ENCODE measurements at places on chromosomes 5 and 9. TPM values are rescaled to one million over a fixed set of nuclear protein-coding genes. Genes with fewer than 3 reads are reported as not detected.

Gene MAMDC2
- 0.60 TPM for total RNA-seq

Gene LEAP2
- 2.0 TPM for total RNA-seq

Gene LCN6
- not detected for total RNA-seq

- peak; percentile 3 for DNase-seq
Observed at GRCh38 chr9:126703002-126703865, 89.5 kb downstream of the LMX1B start.

Gene FAM81B
- not detected for total RNA-seq

DNA sequence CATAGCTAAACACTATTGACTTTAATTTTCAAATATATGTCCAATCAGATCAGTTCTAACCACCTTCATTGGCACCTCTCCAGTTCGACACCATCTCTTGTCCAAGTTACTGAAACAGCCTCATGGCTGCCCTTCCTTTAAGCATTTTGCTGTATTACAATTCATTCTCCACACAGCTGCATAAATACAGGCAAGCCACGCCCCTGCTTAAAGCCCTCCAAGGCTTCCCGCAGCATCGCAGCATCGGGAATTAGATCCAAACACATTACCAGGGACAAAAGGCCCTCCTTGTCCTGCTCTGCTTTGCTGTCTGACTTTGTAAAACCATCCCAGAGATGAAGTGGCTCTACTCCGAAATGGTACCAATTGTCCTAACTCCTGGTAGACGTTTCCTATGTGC lies 75.1 kb upstream of the RAI14 start:
- DNase-seq, result no peak

Gene KIF4B
- not detected for total RNA-seq

DNA sequence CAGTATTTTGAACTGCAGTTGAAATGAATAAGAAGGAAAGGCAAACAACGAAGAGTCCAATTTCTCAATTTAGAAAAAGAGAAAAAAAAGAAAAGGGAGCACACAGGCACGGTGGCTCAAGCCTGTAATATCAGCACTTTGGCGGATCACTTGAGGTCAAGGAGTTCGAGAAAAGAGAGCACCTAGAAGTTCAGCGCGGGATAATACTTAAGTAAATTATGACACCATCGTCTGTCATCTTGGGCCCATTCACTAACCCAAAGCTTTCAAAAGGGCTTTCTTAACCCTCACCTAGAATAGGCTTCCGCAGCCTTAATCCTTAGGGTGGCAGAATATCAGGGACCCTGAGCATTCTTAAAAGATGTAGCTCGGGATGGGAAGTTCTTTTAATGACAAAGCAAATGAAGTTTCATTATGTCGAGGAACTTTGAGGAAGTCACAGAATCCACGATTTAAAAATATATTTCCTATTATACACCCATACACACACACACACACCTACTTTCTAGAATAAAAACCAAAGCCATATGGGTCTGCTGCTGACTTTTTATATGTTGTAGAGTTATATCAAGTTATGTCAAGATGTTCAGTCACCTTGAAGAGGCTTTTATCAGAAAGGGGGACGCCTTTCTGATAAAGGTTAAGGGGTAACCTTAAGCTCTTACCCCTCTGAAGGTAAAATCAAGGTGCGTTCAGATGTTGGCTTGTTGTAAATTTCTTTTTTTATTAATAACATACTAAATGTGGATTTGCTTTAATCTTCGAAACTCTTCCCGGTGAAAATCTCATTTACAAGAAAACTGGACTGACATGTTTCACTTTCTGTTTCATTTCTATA lies 602 bp upstream of the CD274 start:
- no peak for DNase-seq

GRCh38 chr9:32393911-32394310 lies 9.5 kb downstream of the ACO1 start:
- no peak for DNase-seq

Gene IFNK
- total RNA-seq, result not detected

DNA sequence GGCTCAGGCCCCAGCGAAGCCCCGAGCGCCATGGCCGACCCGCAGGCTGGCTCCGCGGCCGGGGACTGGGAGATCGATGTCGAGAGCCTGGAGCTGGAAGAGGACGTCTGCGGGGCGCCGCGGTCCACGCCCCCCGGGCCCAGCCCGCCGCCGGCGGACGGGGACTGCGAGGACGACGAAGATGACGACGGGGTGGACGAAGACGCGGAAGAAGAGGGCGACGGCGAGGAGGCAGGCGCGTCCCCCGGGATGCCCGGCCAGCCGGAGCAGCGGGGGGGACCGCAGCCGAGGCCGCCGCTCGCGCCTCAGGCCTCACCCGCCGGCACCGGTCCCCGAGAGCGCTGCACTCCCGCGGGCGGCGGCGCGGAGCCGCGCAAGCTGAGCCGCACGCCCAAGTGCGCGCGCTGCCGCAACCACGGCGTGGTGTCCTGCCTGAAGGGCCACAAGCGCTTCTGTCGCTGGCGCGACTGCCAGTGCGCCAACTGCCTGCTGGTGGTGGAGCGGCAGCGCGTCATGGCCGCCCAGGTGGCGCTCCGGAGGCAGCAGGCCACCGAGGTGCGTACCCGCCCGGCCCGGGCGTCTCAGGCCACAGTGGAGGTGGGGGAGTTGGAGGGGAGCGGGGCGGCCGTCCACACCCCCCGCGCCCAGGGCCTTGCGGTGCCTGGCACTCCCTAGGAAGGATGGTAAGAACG lies 1.6 kb downstream of the DMRT2 start:
- peak; percentile 71 for DNase-seq

DNA sequence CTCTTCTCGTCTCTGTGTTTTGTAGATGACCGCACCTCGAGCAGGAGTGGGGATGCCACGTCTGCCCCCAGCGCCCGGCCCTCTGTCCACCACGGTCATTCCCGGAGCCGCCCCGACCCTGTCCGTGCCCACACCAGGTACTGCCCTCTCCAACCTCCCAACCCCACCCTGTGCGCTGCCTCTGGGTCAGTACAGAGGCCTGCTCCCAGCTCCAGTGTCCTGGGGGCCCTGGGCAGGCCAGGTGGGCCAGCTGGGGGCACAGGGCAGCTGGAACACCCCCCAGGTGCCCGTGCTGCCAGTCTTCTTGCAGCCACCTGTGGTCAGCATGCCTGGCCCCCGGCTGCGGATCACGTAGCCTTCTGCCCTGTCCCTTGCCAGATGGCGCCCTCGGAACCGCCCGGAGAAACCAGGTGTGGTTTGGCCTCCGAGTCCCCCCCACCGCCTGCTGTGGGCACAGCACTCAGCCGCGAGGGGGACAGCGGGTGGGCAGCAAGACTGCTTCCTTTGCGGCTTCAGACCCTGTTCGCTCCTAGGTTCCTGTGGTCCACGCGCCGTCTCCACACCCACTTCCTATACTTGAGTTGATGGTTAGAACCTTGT lies 133.7 kb downstream of the WNK2 start:
- DNase-seq, result no peak

- DNase-seq, result no peak
Observed at GRCh38 chr9:94056442-94056974, 27.8 kb upstream of the PTPDC1 start.

GRCh38 chr5:72847439-72847838 lies 31.0 kb downstream of the TNPO1 start:
- no peak for DNase-seq

DNA sequence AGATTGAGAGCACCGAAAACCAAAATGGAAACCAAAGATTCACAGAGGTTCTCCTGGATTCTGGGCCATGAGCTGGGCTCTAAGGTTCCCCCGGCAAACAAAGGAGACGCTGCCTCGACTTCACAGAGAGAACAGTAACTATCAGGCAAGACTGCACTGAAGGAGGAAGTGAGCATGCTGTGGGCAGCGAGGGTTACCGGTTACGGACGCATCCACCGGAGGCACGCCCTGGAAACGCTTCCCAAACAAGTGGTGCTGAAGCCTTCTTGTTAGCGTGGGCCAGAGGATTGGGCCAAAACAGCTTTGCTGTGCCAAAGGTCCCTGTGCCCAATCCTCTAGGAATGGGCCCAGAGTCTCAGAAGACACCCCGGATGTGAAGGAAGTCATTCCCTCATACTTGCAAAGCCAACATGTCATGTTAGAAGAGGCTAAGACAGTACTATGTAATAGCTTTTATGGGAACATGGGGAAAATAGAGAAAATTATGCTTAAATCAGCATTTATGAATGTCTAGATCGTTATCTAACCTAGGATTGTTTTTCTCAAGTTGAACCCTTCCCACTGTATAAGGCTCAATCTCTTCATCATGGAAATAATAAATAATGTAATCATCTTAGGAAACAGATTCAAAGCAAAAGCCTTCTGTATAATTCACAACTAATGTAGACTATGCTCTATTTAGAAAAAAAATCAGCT lies 145.4 kb downstream of the GABBR2 start:
- DNase-seq, result no peak

GRCh38 chr9:16060436-16061129 lies 507.7 kb downstream of the CCDC171 start:
- no peak for DNase-seq

Gene C9orf153
- 0.69 TPM for total RNA-seq

Gene CCDC192
- 0.60 TPM for total RNA-seq

Gene NR4A3
- total RNA-seq, result 1.4 TPM

Gene WDR38
- total RNA-seq, result not detected

Gene FGF1
- total RNA-seq, result not detected

DNA sequence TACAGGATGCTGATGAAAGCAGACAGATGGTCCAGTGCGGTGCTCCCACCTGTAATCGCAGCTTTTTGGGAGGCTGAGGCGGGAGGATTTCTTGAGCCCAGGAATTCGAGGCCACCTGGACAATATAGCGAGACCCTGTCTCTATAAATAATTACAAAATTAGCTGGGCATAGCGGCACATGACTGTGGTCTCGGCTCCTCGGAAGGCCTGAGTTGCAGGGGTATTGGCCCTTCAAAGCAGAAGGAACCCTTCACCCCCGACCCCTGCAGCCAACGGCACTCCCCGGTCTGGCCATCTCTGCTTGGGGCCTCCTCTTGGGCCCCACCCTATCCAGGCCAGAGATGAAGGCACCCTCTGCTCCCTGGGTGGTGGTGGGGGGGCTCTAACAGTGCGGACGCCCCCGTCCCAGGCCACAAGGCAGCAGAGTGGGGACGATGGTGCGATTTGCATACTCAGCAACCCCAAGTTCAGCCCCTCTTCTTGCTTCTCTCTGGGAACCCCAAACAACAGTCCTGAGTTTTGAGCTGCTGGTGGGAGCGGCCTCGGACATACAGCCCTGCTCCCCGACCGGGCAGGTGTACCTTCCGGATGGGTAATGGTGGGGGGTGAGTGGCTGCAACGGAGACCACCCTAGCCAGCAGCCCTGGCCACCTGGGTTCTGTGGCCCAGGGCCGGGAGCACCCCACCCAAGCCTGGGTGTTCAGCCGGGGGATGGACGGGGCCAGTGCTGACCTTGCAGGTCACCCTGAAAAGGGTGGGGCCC lies 50.7 kb downstream of the NACC2 start:
- no peak for DNase-seq

Gene ADAM19
- 13.4 TPM for total RNA-seq
